GM06990 (cell line): ENCODE measurements at places on chromosomes 11 and 22.

GRCh38 chr11:69394869-69395246 is 86.6 kb upstream of the LINC01488 start:
- DNase-seq: no peak

DNA sequence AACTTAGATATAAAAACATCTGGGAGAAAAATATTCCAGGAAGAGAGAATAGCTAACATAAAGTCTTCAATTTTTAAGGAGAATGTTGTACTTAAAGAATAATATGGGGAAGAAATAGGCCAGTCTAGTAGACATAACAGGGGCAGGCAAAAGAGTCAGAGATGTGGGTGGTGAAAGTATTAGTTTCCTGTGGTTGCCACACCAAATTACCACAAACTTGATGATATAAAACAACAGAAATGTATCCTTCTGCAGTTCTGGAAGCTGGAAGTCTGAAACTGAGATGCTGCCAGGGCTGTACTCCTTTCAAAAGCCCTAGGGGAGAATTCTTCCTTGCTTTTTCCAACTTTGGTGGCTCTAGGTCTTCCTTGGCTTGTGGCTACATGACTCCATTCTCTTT is 1309.7 kb downstream of the LRRC4C start:
- no peak for DNase-seq

DNA sequence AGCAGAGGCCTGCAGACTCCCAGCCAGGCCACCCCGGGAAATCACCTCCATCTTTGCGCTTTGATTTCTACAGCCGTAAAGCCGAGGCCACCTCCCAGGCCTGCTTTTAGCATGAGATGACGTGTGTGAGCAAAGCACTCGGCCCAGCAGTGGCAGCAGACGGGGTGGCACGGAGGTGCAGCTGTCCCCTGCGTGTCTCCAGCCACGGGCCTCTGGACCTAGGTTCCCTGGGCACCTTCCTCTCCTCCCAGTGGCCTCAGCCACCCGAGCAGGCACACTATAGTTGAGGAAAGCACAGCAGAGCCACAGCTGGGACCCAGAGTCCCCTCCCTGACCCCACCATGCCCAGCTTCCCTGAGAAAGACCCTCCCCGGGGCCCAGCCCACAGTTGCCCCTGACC is 15.9 kb downstream of the GNAZ start:
- no peak for DNase-seq

GRCh38 chr22:17085277-17086181 is 729 bp downstream of the IL17RA start:
- peak; percentile 49 for DNase-seq

DNA sequence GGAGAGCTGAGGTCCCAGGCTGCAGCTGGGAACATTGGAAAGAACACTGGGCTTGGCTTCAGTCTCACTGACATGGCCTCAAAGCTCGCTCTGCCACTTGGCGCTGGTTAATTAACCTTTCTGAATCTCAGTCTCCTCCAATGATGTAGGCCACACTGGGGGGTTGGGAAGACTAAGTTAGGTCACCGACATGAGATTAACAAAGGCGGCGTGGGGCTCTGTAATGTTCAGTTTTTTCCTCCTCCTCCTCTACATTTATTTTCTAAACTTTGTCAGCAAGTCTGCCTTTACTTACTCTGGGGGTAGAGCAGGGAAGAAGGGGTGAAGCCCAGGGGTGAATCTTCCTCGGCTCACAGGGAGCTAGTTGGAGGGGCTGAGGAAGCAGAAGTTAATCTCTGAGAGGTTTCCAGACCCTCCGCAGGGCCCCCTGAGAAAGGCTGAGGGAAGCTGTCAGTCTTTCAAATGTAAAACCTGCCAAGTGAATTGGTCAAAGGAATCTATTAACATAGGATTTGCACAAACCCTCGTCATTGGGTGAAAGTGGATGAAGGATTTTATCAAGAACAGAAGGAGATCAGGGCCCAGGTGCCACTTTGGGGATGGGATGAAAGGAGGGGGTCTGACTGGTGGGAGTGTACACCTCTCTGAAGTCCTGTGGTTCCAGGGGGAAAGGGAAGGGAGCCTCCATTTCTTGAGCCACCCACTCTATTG is 32.1 kb upstream of the TENM4 start:
- no peak for DNase-seq

DNA sequence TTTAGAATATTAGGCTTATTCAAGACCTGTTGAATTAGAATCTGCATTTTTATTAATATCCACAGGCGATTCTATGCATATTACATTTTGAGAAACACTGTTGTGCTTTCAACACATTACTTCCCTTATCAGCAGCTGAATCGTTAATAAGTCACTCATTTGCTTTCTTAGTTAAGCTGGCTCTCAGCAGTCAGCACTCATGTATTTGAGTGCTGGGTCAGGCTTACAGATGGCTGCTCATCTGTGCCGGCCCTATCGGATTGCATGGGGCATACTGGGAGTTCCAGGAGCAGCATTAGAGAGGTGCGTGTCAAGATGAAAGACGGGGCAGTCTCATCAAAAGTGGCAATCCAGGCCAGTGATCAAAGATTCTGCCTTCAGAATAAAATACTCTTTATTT is 10.8 kb upstream of the OR51L1 start:
- no peak for DNase-seq

DNA sequence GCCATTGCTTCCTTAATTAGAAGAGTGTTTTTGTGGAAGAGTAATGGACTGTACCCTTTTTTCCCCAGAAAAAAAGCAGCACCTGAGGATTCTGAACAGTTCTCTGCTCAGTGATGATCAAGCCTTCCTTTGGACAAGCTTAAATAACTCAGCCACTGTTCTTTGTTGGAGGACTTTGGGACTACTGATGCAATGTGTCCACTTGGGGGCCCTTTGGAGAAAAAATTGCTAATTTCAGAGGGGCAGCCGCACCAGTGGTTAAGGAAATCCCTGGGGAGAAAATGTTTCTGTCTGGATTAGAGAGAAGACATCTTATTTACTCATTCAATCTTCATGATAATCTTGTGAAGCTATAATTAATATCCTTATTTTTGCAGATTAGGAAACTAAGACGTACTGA is 5.3 kb upstream of the KMT2A start:
- DNase-seq: no peak

GRCh38 chr22:39651053-39651996 is 80.8 kb downstream of the CACNA1I start:
- no peak for DNase-seq

- no peak for DNase-seq
Observed at GRCh38 chr11:35488117-35488516, 37.3 kb downstream of the PAMR1 start.

DNA sequence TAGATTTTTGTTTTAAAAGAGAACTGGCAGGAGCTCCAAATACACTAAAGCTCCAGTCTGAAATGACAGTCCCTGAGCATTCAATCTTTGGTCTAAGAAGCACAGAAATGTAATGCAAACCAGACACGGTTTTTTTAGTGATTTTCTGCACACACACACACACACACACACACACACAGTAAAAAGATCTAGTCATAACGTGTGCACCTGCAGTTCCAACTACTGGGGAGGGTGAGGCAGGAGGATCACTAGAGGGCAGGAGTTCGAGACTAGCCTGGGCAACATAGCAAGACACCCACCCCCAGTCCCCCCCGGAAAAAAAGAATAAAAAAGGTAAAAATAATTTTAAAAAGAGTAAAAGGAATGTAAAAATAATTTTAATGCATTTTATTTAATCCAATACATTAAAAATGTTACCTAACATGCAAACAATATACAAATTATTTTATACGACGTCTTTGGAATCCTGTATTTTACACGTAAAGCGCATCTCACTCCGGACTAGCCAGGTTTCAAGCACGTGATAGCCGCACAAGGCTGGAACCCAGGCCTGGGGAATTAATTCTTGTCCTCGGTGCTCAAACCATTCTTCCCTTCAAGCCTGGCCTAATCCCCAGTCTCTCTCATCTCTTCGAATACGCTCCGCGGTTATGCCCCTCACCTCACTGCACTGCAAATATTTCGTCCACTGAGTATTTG is 762 bp upstream of the TBC1D22A start:
- DNase-seq: no peak

DNA sequence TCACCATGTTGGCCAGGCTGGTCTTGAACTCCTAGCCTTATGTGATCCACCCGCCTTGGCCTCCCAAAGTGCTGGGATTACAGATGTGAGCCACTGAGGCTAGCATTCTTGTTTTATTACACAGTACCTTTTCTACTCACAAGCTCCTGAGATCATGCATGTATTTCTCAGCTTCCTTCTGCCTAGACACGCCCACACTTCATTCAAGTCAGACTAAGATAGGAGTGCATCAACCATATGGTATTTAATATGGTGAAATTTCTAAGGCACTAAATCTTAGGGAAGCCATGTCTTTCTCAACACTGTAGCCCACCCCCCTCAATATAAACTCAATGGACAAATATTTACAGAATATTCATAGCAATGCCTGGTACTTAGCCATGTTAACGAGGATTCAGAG is 62.1 kb downstream of the SLC25A17 start:
- no peak for DNase-seq

GRCh38 chr11:2305788-2306451 is 4.1 kb downstream of the TSPAN32 start:
- no peak for DNase-seq

DNA sequence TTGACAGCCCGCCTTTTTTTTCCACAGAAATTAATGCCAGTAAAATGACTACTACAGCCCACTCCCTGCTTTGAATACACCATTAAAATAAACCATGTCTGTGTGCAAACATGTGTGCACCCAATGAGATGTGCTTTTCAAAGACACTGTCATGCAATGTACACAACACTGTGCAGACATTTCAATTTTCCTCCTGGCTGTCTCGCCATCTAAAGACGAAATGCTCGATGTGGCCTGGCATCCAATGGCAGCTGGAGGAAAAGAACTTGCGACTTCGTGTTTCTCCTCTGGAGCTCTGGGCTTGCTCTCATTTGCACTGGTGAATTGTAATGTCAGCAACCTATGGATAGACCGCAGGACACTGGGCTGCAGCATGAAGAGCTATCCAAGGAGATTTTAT is 147.0 kb upstream of the NAV2 start:
- no peak for DNase-seq

GRCh38 chr11:25910086-25910485 is 421.8 kb upstream of the ANO3 start:
- no peak for DNase-seq

DNA sequence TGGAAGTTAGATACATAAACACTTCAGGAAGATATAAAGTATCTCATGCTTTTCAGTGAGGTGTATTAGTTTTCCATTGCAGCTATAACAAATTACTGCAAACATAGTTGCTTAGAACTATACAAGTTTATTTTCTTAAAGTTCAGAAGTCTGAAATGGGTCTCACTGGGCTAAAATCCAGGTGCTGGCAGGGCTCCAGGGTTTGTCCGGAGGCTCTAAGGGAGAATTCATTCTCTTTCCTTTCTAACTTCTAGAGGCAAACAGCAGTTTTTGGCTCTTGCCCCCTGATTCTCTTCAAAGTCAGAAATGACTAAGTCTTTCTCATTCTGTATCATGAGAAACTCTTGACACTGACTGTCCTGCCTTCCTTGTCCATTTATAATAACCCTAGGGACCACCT is 138.8 kb downstream of the AASDHPPT start:
- DNase-seq: no peak

DNA sequence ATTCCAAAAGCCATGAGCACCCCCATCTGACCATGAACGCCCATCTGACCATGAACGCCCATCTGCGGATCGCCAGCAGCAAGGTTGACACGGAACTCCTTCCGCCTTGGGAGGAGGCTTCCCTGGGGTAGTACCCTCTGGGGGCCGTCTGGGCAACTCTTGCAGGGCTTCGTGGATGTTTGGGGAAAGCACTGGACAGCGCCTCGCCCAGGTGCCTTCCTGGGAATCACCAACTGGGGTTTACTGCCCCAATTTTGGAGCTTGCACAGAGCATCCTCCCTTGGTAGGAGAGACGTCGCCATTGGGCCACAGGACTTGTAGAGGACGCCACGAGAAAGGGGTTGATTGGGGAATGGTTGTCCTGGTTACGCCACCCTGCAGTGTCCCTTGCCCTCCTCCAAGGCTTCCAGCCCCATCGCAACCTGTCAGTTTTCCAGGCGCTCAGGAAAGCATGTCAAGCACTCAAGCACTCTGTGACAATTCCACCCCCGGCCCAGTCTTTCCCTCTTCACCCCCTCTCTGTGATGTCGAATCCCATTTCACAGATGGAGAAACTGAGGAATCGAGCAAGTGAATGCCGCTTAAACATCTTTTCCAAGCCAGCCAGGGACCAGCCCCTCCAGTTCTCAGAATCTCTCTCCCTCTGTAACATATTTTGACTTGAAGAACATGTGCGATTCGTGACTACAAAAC is 914 bp upstream of the PRDM11 start:
- no peak for DNase-seq

DNA sequence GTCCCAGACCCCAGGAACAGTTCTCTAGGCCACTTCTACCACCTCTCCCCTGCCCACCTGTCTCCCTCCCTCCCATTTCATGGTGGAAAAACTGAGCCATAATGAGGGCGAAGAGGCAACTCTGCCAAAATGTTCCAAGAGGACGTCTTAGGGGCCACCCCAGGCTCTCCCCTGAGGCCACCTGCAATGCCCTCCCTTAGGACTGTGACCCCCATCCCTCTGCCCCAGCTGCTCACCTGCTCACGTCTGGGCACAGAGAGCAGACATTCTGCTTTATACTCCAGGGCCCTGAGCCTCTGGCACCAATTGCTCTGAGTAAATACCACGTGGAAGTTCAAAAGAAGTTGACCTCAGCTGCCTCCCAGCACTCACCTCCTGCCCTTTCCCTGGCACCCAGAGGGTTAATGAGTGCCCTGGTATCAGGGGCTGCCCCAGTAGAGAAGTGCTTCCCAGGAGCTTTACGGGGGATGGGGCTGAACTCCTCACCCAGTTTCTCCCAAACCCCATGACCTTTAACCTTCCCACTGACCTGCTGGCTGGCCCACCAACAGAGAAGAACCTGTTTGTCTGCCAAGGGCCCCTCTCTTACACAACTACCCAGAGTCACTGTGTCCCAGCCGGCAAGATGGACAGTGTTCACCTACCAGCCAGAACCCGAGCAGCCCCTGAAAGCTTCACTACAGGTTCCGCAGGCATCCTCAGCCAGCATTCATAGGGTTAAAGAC is 627 bp upstream of the APOA5 start:
- DNase-seq: no peak

DNA sequence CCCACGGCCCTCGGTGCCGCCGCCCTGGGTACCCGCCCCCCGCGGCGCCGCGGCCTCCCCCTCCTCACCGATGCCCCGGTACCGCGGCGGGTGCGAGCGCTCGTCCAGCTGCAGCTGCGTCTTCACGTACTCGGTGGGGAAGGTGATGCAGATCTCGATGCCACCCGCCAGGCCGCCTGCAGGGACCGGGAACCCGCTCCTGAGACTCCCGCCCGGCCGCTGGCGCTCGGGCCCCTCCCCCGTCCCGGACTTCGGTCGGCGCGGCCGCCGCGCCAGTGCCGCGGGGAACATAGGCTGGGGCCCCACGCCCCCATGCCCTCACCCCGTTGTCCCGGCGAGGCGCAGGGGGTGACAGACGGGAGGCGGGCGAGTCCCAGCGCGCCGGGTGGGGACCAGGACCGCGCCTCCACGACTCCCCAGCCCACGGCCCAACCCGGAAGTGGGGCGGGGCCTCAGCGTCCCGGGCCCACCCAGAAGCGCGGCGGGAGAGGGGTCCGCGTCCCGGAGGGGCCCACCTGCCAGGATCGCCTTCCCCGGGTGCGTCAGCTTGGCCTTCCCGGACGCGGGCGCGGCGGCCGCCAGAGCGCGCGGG is 375 bp downstream of the SLC25A1 start:
- peak; percentile 70 for DNase-seq
